Activated CD8-positive, alpha-beta T cell treated with anti-CD3 and anti-CD28 coated beads, Interleukin-2, amount 10 ng/mL, durations not matched to agents 7 days and 5 days (primary cell): ENCODE measurements at places on chromosomes 12 and 14. TPM values are rescaled to one million over a fixed set of nuclear protein-coding genes. Genes with fewer than 3 reads are reported as not detected.

- no peak for DNase-seq
Measured at GRCh38 chr14:56633544-56633943, 53.9 kb downstream of the TMEM260 start.

Gene KRT81
- total RNA-seq: 0.29 TPM

Gene HOXC12
- total RNA-seq: not detected

- no peak for DNase-seq
Measured at GRCh38 chr14:105283028-105283427, 17.8 kb downstream of the BRF1 start.

DNA sequence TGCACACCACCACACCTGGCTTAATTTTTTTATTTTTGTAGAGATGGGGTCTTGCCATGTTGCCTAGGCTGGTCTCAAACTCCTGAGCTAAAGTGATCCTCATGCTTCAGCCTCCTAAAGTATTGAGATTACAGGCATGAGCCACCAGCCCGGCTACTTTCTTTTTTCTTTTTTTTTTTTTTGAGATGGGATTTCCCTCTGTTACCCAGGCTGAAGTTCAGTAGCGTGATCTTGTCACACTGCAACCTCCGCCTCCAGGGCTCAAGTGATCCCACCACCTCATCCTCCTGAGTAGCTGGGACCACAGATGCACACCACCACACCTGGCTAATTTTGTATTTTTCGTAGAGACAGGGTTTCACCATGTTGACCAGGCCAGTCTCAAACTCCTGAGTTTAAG, 51.1 kb downstream of the LIMA1 start:
- no peak for DNase-seq
